ENCODE measurements at places on chromosomes 6 and 20.

- no peak for DNase-seq
Measured at GRCh38 chr6:27076116-27076515, 171.4 kb upstream of the PRSS16 start.

- DNase-seq: peak; percentile 14
Measured at GRCh38 chr6:90021711-90022110, 127.4 kb downstream of the GJA10 start.

- DNase-seq: no peak
Measured at GRCh38 chr6:121630716-121631115, 195.3 kb downstream of the GJA1 start.

GRCh38 chr6:34468378-34468892, 2.6 kb downstream of the PACSIN1 start:
- DNase-seq: no peak

DNA sequence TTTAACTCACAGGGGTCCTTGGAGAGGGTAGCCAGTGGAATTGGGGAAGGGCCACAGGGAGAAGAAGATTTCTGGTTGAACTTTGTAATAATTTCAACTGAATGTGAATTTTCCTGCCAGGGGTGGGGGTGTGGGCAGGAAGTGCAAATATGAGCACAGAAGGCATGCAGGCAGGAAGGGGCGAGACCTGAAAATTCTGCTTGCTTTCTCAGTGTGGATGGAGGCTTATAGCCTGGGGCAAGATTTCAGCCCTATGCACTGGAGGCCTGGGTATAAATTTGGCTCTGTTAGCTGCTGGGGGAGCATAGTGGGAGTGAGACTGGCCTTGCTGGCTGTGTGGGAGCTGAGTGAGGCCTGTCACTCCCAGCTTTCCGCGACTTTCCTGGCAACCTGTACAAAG, 54.4 kb downstream of the PERP start:
- DNase-seq: no peak

GRCh38 chr6:111788379-111789276, 84.6 kb downstream of the FYN start:
- no peak for DNase-seq

- no peak for DNase-seq
Measured at GRCh38 chr20:49814057-49814694, 1.5 kb downstream of the SLC9A8 start.

DNA sequence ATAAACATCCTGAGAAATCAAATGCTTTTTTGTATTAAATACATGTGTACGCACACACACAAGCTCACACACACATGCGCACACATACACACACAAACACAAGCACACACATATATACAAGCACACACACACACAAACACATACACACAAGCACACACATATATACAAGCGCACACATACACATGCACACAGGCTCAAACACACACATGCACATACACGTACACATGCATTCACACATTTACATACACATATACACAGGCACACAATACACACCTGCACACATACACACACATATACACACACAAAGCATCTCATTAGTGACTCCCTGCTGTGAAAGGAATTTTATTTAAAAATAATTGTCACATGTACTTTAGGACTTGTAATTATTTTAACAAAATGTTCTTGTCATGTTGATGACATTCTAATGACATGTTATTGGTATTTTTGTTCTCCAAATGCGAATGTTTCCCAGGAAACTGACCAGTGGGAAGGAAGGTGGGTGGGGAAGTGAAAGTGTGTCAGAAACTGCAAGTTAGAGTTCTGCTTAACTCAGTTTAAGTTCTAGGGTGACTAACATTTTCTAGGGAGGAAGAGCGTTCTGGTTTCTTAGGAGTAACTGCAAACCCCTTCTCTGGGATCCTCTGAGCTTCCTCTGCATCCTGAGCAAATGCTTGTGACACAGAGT, 113.9 kb upstream of the ZNF217 start:
- no peak for DNase-seq

- DNase-seq: no peak
Measured at GRCh38 chr20:10324198-10324847, 105.7 kb downstream of the SNAP25 start.

DNA sequence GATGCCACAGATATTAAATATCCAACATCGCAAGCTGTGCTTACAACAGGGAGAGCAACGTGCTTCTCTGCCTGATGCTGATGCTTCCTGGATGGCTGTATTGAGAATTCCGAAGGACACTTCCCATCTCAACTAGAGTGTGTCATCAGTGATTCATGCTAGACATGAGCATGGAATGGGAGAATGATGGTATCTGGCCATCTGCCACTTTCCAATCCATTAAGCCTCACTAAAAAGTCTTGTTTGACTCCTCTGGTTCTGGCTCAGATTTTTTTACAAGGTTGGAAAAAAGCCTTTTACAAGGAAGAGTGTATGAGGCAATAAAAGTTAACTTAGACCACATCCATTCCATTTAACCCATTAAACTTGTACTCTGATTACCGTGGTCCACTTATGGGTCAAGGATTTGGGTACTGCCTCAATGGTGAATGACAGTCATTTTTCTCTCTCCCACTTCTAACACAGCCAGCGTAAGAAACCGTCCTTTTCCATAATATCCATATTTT, 265.3 kb downstream of the UST start:
- DNase-seq: no peak

DNA sequence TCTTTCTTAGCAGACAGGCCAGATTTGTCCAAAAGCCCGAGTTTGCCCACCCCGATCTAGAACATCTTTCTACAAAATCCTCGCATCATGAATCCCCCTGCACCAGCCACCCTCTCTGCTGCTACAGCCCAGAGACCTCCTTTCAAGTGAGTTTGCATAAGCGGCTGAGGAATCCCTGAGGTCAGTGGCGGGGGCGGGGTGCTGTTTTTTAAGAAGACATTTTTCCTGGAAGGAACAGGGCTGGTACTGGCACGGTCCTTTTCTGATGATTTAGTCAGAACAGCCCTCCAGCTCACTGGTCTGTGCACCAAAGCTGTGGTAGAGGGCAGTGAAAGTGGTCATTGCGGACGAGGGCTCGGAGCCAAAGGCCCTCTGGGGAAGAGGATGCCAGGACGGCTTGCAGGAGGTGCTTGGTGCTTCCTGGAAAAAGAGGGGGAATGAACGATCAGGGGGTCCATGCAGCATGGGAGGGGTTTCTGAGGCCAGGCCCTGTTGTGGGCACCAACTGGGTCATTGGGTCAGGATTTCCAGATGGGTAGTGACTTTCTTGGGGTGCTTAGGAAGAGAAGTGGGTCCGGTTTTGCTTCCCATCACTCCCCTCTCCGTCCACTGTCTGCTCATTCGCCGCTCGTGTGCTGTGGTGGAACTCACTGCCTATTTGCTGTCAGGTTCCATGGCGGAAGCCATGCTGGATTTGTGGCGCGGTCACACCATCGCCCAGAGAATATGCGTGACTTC, 50.4 kb downstream of the GNAS-AS1 start:
- no peak for DNase-seq

DNA sequence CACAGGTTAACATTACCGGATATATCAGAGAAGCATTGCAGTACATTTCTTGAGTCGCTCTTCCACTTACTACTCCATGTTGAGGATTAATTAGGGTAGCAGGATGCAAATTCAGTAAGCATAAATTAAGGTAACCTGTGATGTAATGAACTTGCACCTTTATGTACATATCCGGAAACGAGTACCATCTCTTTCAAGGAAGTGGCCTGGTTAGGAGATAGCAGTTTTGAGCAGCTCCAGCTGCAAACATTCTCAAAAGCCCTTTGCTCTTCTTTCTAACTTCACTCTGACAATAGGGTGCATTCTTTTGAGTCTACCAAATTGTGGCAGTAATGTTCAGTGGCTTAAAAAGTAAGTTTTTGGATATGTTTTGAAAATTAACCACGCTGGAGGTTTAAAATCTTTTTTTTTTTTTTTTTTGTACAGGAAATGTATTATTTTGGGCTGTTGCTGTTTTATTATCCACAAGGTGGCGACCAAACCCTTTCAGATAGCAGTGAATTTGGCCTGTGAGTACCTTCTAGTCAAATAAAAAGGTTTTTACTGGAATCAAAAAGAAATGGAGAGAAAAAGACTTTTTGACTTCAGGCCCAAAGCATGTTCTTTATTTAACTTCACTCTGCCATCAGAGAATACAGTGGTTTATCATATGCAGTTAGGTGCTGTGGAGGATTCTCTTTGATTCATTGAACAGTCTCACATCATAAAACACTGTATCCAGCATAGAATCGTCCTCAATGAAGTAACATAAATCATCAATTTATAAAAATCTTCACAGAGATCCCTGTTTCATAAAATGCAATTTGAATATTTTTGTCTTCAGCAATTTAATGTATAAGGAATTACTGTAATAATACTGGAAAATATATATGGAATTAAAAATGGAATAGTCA, 8.9 kb downstream of the FAM217B start:
- peak; percentile 72 for DNase-seq

DNA sequence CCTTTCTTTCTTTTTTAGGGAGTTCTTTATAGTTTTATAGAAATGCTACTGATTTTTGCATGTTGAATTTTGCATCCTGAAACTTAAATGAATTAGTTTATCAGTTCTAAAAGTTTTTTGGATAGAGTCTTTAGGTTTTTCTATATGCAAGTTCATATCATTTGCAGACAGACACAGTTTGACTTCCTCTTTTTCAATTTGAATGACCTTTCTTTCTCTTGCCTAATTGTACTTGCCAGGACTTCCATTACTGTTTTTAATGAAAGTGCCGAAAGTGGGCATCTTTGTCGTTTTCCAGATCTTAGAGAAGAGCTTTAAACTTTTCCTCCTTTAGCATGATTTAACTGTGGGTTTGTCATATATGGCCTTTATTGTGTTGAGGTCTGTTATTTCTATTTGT, 21.1 kb upstream of the EDN1 start:
- no peak for DNase-seq

DNA sequence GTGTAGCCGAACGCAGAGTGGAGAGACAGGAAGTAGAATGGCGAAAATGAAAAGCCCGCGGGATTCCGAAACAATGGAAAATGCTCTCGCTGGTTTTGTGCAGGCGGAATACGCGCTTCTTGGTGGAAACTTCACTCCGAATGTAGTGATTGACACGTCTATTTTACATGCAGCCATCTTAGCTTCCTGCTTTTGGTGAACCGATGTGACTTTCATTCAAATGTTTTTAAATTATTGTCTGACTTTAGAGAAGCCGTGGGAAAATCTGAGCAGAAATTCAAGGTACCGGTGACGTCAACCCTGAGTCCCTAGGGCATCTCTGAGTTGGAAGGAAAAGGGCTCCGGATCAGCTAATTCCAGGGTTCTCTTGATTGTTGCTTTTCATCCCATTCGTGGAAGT, 11.4 kb downstream of the GPX5 start:
- DNase-seq: no peak

- DNase-seq: no peak
Measured at GRCh38 chr6:16047435-16047990, 81.4 kb upstream of the MYLIP start.

DNA sequence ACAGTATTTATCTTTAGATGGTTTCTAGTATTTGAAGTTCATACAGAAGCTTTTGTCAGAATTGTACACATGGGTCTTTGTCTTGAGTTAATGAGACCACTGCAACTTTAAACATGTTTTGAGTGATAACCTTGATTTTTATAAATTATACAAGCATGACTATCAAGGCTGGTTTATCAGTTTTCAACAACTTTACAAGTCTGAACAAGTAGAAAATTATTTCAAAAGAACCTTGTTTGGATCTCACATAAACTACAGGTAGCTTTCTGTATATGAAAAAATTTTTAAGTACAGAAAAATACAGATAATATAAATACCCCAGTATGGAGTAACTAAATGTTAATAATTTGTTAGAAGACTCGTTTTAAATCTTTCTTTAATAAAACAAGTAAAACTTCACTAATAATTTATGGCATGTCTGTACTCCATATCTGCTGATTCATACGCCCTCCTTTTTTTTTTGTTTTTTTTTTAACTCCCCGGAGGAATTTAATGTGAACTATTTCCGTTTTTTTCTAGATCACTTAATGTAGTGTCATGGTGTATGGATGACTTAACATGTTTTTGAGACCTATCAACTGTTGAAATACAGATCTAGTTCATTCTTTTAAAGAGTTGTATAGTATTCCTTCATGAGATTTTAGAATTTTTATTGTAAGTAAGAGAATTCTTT, 18.3 kb downstream of the VAPB start:
- no peak for DNase-seq

DNA sequence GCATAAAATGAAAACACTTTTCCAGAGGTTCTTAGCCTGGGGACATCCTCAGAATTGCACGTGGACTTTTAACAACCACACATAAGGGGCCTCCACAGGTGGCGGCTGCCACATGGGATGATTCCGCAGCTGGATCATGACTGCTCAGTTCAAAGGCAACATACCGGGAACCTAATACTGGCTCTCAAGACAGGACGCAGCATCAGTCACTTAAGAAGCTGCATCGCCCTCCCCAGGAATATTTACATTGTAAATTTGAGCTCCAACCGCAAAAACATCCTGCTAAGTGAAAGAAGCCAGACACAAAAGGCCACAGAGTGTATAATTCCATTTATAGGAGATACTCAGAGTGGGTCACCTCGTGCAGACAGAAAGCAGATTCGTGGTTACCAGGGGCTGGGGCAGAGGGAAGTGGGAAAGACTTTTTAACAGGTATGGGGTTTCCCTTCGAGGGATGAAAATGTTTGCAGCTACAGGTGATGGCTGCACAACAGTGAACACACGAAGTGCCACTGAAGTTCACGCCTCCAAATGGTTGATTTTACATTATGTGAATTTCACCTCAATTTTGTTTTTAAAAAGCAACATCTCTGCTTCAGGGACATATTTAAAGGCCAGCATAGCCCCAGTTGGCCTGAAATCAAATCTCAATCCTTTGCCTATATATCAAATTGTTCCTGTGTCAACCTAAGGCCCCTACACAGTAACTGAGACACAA, 141.5 kb downstream of the BMP7 start:
- no peak for DNase-seq

- no peak for DNase-seq
Measured at GRCh38 chr6:104396077-104396476, 463.6 kb downstream of the HACE1 start.

DNA sequence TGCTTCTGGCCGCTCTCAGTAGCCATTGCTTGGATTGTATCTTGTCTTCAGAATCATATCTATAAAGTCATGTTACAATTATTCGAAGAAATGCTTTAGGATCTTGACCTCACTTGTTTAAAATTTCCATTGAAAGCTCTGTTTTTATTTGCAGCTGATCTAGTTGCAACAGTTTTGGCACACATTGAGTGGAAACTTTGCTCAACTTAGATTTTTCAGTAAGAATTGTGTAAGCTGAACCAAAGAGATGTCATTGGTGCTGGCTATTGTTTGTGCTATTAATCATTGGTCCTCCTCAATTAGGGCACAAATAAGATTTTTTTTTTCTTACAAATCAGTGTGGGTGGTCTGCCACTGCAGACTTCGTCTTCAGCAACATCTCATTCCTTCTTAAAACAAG, 649.2 kb downstream of the MMUT start:
- no peak for DNase-seq

- no peak for DNase-seq
Measured at GRCh38 chr6:47275640-47276039, 34.1 kb downstream of the TNFRSF21 start.

DNA sequence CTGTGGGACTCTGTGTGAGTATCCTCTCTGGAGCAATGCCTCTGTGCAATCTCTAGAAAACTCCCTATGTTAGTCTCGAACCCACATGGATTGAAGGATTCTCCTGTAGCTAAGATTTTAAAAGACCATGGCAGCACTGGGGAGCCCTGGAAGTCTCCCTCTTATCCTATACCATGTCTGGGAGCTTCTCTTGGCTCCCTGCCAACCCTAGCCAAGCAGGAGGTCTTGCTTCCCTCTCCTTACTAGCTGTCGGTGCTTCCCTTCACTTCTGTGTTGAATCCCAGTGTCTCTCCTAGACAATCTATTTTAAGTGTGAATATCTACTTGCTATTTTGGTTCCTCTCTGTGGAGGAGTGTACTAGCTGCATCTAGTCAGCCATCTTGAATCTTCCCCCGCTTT, 118.8 kb upstream of the NRN1 start:
- DNase-seq: no peak
